Iris pigment epithelial cell (primary cell): ENCODE measurements at places on chromosomes 2 and 18.

DNA sequence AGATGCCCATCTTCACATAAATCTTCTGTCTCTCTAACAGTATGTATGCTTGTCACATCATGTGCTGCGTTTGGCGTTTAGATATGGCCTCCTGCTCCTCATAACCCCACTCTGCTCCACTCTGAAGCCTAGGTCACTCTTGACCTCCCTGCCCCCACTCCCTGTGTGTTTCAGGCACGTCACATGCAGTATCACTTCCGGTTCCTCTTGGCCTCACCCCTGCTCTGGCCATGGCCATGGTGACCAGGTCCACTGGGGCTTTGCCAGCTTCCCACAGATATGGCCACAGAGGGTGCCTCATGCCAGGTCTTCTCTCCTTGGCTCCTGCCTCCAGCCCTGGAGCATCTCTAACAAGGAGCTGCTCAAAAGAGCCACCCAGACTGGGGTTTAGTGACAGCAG, 160.0 kb downstream of the RNF152 start:
- no peak for DNase-seq

- no peak for DNase-seq
Observed at GRCh38 chr2:111100087-111100764, 20.5 kb upstream of the BCL2L11 start.

GRCh38 chr2:240505910-240506309, 51.9 kb downstream of the ANKMY1 start:
- no peak for DNase-seq

GRCh38 chr2:20916604-20917286, 93.8 kb upstream of the LDAH start:
- DNase-seq, result peak; percentile 62

GRCh38 chr18:55856229-55856628, 268.2 kb upstream of the TCF4 start:
- DNase-seq, result peak; percentile 82

DNA sequence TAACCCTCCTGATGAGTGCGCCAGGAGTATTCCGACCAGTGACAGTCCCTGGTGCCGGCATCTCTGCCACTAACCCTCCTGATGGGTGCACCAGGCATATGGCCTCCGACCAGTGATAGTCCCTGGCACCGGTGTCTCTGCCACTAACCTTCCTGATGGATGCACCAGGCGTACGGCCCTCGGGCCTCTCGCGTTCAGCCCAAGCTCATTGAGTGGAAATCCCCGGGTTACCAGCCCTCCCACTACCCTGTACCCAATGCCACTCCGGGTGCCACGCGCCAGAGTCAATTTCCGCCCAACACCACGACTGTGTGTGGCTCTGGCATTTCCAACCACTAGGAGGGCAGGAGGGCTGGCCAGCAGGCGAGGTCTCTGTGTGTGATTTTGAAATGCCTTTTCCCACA, 11.7 kb upstream of the GPC1 start:
- DNase-seq, result no peak
